ENCODE measurements at places on chromosomes 13 and 19.

DNA sequence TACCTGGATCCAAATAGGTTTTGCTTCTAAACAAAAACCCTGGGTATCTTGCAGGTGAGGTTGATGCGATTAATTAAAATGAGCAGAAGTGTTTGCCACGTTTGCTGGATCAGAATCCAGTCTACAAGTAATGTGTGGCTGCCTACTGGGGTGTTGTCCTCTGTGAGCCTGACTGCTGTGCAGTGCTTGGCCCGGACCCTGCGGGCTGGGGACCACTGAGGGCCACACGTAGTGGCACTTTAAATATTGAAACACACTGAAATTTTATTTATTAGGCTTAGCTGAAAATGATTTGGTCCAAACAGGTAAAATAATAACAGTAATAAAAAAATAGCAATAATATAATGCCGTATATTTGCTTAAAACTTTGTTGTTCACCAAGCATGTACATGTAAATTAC is 338.0 kb downstream of the MYO16 start:
- DNase-seq = no peak

DNA sequence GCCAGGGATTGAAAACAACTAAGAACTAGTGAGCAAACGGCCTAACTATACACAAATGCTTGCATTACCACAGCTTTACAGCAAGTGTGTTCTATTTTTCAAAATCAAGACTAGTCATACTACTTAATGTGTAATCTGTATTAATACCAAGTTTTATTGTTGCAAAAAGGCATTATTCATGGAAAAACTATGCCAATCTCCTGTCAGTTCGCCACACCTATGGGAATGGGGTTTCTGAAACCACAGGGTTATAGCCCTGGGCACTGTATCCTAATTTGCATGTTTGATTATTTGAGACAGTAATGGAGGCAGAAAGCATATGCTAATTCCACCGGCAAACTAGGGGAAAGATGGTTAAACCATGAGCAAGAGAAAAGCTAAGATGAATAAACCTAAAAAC is 14.3 kb downstream of the GAS6 start:
- DNase-seq = no peak

DNA sequence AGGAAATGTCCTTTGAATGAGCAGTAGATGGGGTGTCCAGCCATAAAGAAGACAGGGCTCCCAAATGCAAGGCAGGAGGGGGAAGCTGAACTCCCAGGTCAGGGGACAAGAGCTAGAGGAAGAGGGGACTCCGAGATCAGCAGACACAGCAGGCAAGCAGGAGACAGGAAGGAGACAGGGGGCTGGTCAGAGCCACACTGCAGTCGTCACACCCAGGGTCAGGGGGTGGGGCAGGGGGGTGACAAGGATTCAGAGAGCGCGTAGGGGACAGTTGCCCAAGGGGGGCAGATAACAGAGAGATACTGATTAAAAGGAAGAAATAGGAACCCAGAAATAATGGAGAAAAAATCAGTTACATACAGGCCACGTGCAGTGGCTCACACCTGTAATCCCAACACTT is 3.2 kb downstream of the HSD17B14 start:
- DNase-seq = no peak

- peak; percentile 73 for DNase-seq
These were observed 97.0 kb downstream of the INSR start for GRCh38 chr19:7197119-7197759.

GRCh38 chr19:45768655-45768983 is 433 bp downstream of the SIX5 start:
- DNase-seq = no peak

GRCh38 chr19:55525289-55526101 is 11.4 kb downstream of the SBK2 start:
- no peak for DNase-seq

GRCh38 chr13:23510979-23511735 is 59.1 kb upstream of the TNFRSF19 start:
- no peak for DNase-seq

DNA sequence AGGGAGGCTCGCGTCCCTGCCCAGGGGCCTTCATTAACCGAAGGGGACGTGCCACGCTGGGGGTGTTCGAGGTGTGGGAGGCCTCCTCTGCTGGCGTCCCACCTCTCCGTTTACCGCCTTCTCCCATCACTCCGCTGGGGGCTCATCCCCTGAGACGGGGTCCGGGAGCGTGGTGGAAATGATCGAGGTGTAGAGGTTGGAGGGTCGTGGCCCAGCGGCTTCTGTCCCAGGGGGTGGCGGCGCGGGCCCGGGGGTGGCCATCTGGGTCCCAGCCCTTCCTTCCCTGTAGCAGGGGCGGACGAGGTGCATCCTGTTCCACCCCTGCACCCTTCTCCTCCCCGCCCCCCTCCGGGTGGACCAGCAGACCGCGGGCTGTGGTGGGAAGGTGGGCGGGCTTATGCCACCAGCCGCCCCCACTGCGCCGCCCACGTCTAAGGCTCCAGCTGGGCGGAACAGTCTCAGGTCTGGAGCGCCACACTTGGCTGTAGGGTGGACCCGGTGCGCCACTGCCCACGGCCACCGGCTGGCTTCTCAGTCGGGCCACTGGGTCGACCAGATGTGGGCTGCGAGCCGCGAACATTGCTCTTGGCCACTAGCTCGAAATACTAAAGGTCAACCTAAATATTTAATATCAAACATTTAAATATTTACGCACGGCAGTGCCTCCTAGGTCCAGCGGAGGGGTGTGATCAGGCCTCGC is 69.5 kb downstream of the ZNF723 start:
- no peak for DNase-seq

GRCh38 chr19:44675521-44675920 is 4.2 kb downstream of the CEACAM19 start:
- no peak for DNase-seq

- DNase-seq = no peak
These were observed 109.9 kb downstream of the COL4A1 start for GRCh38 chr13:110197026-110197425.

GRCh38 chr13:86918682-86919081 is 752.5 kb upstream of the SLITRK5 start:
- no peak for DNase-seq

GRCh38 chr19:55690109-55690768 is 15.2 kb downstream of the EPN1 start:
- DNase-seq = no peak

GRCh38 chr19:39377373-39378362 is 13.2 kb downstream of the PAF1 start:
- DNase-seq = no peak

DNA sequence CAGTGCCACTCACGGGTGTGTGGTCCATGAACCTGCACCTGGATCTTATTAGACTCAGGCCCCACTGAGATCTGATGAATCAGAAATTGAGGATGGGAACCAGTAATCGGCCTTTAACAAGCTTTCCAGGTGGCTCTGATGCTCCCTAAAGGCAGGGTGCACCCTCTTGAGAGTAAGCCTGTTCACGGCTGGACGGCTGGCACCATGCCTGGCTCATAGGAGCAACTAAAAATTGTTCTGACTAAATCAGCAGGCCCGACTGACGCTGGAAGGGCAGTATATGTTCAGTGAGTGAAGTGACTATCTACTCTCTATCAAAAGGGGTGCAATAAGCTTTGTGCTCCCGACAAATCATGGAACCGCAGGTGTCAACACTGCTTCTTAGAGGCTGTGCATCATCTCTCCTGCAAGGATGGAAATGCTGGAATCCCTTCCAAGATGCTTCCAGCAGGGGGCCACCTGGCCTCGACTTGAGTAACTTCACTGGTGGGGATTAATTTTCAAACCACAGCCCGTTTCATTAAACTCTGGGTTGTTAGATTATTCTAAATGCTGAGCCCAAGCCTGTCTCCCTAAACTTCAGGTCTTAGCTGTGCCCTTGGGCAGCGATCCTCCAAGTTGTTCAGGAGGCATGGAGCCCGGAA is 28.4 kb downstream of the TMTC4 start:
- no peak for DNase-seq

DNA sequence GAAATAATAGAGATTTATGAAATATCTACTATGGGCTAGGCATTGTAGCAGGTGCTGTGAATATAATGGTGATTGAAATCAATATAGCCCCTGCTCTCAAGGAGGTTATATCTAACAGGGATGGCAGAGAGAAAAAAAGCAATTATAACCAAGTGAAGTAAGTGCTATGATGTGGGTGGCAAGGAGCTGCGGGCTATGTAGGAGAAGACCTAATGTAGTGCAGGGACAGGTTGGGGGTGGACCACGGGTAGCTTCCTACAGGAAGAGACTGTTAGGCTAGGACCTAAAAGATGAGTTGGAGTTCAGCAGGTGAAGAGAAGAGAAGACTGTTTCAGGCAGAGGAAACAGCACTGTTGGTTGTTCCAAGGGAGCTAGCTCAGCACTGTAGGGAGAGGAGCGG is 311.0 kb downstream of the KCNRG start:
- DNase-seq = no peak

DNA sequence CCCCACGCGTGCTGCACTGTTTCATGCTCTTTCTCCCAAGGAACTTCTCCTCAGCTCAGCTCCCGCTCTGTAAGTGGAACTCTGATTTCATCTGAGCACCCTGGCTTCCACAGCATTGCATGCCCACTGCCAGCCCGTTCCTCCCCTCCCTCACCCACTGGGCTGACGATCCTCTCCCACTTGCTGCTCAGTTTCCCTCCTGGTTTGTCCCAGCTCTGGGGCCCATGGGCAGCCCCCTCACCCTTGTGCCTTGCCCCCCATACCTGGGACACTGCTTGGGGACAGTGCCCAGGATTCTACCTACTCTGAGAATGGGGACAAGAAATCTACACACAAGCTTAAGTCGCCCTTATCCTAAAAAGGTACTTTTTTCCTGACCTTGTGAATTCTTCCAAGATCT is 115.9 kb upstream of the C1QTNF9B start:
- DNase-seq = no peak

DNA sequence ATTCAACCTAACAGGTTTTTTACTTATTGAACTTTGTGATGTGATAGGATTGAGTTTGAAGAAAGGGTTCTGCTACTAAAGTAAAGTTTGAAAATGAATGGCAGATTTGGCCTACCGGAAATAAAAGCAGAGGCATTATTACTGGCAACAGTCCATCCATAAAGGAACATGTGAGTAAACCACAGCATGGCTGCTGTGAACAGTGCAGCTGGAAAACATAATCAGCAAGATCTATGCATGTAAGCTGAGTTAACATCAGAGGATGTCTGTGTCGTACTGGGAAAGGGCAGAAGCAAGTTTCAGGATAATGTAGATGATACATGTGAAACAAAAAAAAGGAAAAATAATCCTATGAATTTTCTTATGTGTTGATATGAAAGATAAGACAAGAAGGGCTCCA is 87.6 kb downstream of the CYSLTR2 start:
- no peak for DNase-seq

DNA sequence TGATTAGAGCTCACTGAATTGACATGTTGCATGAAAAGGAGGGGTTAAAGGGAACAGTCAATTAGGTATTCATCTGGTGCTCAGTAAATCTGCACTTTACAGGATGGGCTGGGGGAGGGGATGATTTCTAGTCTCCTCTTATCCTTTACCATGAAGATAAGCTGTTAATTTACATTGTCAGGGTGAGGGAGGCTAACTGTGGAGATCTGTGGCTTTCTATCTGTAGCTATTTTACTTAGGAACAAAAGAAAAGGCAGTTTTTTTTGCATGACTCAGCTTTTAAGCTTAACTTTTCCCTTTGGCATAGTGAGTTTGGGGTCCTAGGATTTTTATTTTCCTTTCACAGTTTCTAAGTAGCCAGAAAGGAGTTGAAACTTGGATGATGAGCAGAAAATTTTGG is 253.3 kb downstream of the LMO7 start:
- DNase-seq = no peak

GRCh38 chr19:55461974-55462626 is 658 bp upstream of the ISOC2 start:
- no peak for DNase-seq

- DNase-seq = peak; percentile 18
These were observed 1.5 kb upstream of the FTL start for GRCh38 chr19:48963371-48964204.

DNA sequence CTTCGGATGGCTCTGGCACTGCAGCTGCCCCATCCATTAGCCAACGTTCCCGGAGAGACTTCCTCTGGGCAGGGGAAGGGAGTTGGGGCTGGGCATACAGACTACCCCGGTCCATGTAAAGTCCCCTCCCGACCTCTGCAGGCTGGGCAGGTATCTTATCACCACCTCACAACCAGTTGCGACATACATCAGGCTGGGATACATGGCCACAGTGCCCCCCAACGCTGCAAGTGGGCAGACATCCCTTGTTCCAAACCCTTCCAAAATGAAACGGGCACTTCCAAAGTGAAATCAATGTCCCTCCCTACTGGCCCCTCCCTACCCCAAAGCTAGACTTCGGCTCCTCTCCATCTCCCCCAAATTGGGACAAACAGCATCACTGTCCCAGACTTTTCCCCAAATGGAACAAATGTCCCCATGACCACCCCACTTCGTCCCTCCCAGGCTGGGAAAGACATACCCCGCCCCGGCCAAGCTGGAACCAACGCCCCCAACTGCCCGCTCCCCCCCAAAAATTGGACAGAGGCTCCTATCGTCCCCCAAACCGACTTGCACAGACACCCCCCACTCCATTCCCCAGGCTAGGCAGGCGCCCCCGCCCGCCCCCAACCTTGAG is 5.0 kb downstream of the PALM3 start:
- no peak for DNase-seq

- DNase-seq = no peak
These were observed 114.8 kb downstream of the LRCH1 start for GRCh38 chr13:46667687-46668281.

DNA sequence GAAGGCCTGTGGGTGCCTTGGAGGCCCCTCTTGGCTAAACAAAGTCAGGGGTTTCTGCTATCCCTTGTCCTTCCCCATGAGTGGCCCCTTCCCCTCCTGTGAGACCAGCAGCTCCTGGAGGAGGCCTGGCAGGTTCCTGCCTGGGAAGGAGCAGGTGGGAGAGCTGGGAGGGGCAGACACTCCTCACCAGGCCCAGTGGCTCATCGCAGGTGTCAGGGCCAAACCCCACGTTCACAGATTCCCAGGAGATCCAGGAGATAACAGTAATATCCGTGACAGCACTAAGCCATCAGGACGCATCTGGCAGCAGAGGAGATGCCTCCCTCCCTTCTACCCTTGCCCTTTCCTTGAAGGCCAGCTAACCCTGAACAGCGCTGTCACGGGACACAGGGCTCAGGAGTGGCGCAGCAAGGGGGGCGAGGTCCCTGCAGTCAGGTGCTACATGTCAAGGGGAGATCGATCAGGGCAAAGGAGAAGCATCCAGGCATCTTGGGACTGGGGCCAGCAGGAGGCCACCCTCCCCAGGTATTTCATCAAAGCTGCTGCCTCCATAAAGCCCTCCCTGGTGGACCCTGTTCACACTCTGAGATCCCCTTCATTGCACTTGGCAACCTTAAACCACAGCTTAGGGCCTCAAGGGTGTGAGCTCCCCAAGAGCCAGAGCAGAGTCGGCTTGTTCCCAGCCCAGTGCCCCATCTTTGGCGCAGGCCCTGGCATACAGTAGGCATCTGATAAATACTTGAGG is 4.8 kb downstream of the CEBPA start:
- no peak for DNase-seq

DNA sequence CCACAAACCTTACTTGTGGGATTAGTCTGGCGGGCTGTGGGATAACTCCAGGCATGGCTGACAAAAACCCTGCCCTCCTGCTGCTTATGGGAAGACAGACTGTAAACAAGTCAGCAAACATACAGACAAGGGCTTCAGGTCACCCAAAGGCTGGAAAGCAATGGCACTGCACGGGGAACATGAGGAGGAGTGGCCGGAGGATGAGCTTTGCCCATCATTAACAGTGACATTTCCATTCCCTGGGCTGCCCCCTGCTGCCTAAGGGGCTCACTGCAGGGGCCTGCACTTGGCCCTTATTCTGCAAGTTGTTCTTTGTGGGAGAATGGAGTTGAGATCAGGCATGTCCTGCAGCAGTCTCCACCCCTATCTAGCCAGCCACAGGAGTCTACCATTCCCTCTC is 91.3 kb downstream of the UQCRFS1 start:
- no peak for DNase-seq

All from stimulated activated CD8-positive, alpha-beta memory T cell treated with anti-CD3 and anti-CD28 coated beads, Interleukin-7, amount 100 ng/mL, for 1 hour (primary cell).